Renal cortical epithelial cell (primary cell): ENCODE measurements at places on chromosomes 5 and 9.

GRCh38 chr5:72822944-72823343 lies 6.5 kb downstream of the TNPO1 start:
- DNase-seq, result no peak

DNA sequence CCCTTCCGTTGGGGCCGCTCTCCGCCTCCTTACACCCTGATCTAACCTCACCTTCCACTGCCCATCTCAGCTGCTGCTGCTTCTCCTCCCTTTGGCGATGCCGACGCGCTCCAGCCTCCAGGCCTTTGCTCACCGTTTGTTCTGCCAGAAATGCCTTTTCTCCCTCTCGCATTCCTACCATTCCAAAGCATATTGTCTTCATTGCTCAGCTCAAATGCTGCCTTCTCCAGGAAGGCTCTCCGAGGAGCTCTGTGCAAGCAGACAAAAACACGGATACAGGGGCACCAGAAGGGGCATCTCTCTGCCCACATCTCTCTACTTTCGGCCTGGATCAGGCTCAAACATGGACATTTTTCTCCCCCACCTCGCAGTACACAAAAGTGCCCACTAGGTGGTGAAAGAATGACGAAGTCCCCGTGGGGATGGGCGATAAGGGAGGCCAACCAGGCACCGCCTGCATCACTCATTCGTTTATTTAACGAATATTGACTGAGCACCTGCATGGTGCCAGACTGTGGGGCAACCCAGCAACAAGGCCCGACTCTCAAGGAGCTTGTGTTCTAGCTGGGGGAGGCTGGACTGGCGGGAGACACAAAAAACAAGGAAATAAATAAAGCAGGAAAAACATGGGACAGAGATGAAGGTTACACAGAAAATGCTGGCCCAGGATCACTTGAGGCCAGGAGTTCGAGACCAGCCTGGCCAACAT lies 7.3 kb upstream of the GRHPR start:
- peak; percentile 77 for DNase-seq

GRCh38 chr9:37618817-37619216 lies 26.4 kb upstream of the TOMM5 start:
- no peak for DNase-seq

- DNase-seq, result peak; percentile 94
These were observed 39.7 kb upstream of the SLC25A51 start for GRCh38 chr9:37943345-37944265.

GRCh38 chr5:140868721-140869554 lies at the start of gene PCDHA11:
Gene PCDHA11, plus strand, starts transcription at chr5:140868957. Its CDS starts 147 bp downstream, at chr5:140869104.
- no peak for DNase-seq

DNA sequence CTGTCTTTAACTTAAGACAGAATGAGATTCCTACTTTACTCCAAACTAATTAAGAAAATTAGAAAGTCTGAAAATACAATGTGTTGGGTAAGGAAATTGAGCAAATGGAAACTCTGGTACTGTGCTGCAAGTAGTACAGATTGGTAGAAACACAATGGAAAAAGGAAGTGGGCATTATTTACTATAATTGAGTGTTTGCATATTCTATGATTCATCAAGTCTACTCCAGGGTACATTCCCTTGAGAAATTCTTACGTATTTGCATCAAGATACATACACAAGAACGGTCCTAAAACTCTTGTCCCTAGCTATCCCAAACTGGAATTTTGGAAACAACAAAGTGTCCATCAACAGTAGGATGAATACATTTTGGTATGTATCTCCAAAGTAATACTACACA lies 123.5 kb upstream of the TARS1 start:
- peak; percentile 2 for DNase-seq

DNA sequence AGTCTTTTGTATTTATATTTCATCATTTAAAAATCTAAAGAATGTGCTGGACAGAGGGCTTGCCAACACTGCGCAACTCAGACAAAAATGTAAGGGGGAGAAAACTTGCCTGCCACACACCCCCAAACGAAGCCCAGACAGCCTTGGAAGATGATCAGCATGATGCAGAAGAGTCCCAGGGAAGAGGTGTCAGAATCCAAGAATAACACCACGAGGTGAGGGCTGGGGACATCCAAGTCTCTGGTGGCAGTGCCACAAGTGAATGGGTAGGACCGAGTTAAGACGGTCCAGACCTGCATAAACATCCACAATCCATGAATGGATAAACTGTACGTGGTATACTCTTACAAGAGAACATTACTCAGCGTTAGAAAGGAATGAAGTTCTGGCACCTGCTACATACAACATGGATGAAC lies 10.4 kb downstream of the EPB41L4B start:
- no peak for DNase-seq

GRCh38 chr5:17067657-17068392 lies 131.7 kb upstream of the MYO10 start:
- DNase-seq, result no peak

GRCh38 chr9:114511978-114512874 lies 7.0 kb upstream of the WHRN start:
- DNase-seq, result peak; percentile 69

DNA sequence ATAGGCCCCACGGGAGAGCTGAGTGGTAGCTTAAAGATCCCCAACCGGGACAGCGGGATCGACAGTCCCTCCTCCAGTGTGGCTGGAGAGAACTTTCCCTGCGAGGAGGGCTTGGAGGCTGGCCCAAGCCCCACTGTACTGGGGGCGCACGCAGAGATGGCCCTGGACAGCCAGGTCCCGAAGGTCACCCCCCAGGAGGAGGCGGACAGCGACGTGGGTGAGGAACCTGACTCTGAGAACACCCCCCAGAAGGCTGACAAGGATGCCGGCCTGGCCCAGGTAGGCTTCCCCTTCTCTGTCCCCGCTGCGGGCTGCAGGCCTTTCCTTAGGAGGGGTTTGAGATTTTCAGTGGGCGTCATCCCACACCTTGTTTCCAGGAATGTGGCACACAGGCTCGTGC lies 29.1 kb downstream of the FGD3 start:
- DNase-seq, result no peak

DNA sequence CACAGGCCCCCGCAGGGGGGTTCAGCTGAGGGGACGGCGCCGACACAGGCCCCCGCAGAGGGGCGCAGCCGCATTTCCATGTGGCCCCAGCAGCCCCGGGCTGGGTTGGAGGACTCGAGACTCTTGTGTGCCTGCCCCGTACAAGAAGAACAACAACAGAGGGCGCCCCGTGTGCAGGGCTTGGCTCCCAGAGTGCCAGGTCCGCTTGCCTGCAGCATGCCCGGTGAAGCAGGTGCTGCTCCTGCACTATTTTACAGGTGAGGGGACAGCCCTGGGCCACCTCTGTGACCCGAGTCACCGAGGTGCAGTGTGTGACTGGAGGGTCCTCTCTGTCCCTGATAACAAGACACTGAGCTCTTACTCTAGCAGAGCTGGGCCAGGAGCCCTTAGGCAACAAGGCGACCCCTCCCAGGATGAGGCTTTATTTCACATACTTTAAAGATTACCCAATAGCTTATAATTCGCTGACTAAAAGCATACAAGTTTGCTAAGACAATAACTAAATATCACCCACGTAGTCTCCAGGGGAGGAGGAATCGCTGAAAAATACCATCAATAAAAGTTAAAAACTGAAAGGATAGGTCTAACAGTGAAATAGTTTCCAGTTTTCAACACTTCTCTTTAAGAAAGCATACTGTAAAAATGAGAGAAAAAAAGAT lies 41.7 kb upstream of the SLC9A3 start:
- peak; percentile 2 for DNase-seq

GRCh38 chr5:28788954-28789353 lies 1750.6 kb upstream of the CDH9 start:
- DNase-seq, result no peak

DNA sequence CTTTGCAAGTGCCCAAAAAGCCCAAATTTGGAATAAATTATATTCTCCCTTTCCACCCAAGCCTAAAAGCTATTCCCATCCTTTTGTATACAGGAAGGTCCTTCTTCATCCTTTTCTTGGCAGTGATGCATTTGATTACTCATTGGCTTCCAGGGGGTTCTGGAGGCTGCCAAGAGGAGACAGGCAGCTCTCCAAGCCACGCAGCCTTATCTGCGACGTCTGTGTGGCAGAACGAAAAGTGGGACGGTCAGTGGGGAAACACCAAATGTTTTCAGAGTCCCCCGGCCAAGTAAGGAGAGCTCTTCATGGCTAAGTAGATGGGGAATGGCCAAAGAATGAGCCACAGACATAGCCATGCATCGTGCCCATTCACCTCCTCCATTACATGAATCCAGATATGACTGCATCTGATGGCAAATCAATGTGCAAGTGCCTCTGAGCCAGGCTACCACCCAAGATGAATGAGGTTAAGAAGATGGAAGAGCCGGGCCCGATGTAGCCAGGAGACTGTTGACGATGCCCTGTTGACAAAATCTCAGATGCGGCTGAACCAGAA lies 12.1 kb downstream of the ADAM19 start:
- DNase-seq, result no peak

GRCh38 chr9:8552732-8553131 lies 753.2 kb upstream of the DMAC1 start:
- no peak for DNase-seq

DNA sequence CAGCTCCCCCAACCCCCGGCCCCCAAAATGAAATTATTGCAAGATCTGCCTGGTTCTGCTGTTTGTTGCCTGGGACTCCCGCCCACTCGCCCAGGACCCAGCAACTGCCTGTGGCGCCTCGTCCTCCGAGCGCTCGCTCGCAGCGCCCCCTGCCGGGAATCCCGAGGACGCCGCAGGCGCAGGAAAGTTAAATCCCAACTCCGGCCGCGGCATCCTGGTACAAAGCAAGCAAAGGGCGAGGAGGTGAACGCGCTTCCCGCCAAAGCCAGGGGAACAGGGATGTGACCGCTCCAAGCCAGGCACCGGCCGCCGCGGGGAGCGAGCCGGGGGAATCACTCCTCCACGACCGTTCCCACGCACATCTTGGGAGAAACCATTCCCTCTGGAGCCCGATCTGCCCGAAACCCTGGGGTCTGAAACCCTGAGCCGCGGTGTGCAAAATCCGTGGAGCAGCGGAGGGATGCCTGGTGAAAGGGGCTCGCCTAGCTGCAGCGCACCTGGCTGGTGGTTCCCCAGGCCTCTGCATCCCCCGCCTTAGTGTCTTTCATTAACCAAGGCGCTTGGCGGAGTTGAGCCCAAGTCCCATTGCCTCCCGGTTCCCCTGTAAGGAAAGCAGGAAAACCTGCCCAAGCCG lies 1.3 kb downstream of the SEMA5A start:
- DNase-seq, result peak; percentile 51

DNA sequence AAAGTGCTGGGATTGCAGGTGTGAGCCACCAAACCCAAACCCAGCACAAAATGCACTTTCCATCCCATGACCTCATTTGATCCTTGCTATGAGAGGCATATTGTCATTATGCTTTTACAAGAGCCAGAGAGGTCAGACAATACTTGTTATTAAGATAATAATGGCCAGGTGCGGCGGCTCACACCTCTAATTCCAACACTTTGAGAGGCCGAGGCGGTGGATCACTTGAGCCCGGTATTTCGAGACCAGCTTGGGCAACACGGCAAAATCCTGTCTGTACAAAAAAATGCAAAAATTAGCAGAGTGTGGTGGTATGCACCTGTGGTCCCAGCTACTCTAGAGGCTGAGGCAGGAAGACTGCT lies 55.9 kb upstream of the IL17B start:
- DNase-seq, result no peak

DNA sequence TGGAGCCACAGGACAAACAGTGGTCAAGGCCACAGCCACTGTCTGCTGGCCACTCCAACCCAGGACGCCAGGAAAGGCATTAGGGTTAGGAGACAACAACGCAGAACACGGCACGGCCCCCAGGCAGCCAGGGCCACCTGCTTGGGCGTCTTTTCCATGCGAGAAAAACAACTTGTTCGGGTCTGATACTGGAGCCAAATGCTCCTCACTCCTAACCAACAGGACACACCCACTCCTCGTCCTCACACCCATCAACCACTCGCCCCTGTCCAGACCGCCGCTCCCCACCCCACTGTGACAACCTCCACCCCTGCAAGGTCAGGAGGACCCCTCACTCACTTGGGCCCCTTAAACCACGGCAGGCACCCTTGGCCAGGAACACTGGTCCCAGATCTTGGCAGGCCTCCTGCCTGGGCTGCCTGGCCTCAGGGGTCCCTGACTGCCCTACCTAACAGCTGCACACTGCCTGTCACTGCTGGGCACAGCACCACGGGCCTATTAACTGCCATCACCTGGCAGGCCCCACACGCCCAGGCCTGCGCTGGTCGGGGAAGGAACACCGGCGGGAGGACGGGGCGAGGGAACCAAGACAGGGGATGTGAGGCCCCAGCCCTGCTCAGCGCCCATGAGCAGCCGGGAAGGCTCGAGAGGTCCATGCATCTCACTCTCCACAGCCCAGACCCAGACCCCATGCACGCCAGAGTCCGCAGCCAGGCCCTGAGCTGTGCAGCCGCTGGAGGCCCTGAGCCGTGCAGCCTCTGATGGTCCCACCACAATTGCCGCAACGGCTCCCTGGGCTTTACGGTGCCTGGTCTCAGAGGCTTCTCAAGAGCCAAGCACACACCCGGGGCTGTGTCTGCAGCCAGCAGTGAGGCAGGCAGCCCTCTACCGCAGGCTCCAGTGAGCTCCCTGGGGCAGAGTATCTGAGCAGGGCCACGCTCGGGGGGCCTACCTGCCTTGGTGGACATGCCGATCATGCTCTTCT lies 13.8 kb downstream of the CLPTM1L start:
- no peak for DNase-seq

GRCh38 chr9:100112677-100113336 lies 13.8 kb downstream of the INVS start:
- DNase-seq, result no peak

GRCh38 chr9:110828264-110828663 lies 159.7 kb downstream of the MUSK start:
- DNase-seq, result no peak
